ENCODE measurements at places on chromosomes 2 and 18.

DNA sequence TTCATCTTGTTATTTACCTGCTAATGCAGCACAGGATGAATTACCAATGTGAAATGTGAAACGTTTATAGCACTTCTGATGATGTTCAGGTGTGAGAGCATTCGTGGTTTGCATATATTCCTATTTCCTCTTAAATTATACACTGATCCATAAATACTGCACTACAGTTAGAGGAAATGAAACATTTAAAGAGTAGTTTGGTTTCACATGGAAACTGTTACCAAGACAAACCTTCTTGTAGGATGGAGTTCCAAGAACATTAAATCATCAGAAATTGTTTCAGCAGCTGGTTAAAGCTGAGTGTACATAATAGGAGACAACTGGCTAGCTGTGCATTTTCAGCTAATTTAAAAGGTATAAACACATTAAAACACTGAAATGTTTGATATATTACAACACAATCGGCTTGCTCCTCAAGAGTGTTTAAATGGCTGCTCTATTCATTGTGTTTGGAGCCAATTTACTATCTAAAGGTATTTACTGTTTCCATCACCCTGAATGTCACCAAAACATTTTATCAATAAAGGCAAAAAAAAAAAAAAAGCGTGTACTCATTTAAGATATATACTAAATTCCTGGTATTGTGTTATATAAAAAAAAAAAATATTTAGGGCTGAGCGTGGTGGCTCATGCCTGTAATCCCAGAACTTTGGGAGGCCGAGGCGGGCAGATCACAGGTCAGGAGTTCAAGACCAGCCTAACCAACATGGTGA, 100.6 kb downstream of the DYM start:
- DNase-seq, result peak; percentile 66

GRCh38 chr18:32714571-32715148, 58.2 kb downstream of the KLHL14 start:
- DNase-seq, result peak; percentile 76

DNA sequence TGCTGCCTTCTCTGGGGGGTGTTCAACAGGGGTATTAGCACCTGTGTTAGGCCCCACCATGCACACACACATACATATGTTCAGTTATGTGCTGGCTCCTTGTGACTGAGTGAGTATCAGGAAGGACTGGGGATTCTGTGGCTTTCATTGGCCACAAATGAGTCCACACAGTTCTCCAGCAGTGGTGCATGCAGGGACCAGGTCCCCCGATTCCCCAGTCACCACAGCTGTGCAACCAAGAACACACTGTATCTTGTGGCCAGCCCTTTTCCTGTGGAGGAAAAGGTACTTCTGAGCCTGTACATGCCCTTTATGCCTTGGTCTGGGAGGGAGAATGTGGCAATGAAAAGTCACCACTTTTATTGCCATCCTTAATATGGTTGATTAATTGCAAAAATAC, 74.9 kb upstream of the KLF7 start:
- no peak for DNase-seq

DNA sequence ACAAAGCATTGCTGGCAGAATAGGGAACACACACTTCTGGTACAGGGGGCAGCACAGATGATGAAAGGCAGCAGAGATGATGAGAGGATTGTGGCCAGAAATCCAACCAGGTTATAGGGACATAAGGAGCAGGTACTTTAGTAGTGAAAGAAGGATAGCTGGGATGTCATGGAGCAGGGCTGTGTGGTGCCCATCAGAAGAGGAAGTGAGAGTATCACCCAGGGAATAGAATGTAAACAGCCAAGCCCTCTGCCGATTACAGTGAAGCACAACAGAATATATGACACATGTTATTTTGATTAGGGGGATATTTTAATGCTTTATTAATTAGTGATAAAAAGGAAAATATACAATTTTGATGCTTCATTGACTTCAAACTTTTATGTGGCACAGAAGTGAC, 883.4 kb upstream of the CDH2 start:
- DNase-seq, result no peak

DNA sequence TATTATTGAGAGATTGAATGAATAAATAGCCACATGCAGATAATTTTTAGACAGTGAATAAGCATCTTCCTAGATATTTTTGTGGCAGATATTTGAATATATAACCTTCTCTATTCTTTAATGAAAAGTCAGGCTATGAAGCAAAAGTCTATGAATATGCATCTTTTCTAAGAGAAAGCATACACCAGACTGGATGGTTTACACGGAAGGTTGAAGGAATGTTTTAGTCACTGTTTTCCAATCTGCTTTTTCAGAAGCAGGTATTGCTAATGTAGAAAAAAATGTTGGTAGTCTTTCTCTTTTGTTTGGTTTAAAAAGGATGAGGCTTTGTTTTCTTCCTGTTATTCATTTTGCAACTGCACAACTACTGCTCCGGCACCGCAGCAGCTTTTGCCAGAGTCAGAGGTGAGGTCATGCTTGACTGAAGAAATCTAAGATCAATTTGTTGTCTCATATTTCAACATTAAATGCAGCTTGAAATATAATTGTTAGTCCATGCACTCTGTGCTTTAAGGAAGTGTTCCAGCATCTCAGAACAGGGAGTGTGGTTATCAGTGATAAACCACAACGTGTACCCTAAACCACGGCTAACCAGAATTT, 1540.8 kb upstream of the PIK3C3 start:
- peak; percentile 41 for DNase-seq

DNA sequence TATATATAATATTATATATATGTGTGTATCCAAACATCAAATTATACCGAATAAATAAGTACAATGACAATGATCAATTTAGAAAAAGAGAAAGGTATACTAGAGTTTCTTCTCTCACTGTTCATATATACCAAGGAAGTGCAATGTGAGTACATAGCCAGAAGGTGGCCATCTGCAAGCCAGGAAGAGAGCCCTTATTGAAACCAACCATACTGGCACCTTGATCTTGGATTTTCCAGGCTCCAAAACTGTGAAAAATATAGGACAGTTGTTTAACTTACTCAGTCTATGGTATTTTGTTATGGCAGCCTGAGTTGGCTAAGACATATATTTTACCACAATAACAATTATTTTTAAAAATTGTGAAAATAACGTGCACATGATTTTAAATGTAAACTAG, 1490.2 kb upstream of the SLC39A10 start:
- DNase-seq, result peak; percentile 49

DNA sequence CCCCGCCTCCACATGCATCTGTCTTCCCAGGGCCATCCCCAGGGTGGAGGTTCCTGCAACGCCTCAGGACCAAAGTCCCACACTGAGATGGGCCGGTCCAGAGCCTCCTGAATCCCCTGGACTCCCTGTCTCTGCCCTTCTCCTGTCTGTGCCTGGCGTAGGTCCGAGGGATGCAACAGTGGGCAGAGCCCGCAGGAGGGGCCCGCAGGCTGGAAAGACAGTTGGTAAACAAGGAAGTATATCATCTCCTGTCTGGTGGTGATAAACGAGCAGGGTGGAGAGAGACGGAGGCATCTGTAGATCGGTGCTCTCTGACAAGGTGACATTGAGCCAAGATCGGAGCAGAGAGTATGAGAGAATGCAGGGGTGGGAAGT, 72.6 kb upstream of the RAB6C start:
- no peak for DNase-seq

- DNase-seq, result no peak
Observed at GRCh38 chr2:20423847-20424246, 23.0 kb upstream of the RHOB start.

DNA sequence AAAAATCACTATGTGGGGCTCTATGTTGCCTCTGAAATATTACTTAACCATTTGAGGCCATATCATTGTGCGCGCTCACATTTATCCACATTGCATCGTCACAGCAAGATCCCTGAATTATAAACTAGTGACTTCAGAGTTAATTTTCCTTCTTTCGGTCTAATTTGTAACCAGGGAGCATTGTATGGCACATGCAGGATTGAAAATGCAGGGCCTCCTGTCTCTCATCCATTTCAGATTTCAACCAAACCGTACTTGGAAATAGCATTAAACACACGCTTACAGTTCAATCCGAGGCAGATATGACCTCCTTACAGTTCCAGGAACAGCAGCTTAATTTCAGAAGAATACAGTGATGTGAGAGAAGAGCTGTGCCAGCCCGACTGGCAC, 532 bp downstream of the MYOM1 start:
- DNase-seq, result no peak

GRCh38 chr2:152718909-152719645, 657 bp downstream of the ARL6IP6 start:
- peak; percentile 17 for DNase-seq

DNA sequence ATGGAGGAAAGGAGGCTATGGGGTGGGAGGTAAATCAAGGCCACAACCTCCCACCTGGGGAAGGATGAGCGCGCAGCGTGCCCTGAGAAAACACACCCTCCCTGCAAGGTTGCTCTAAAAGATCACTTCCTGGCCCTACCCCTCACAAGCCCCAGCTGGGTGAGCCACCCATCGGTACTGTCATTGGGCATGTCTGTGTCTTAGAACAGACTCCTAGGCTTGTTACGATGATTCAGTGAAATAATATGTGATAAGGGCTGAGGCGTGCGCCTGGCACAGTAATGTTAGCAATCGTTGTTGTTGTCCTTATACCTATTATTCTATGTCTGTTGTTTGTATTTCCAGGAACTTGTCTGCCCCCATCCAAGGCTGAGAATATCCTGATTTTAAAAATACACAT, 175.1 kb downstream of the ZFP36L2 start:
- peak; percentile 78 for DNase-seq

DNA sequence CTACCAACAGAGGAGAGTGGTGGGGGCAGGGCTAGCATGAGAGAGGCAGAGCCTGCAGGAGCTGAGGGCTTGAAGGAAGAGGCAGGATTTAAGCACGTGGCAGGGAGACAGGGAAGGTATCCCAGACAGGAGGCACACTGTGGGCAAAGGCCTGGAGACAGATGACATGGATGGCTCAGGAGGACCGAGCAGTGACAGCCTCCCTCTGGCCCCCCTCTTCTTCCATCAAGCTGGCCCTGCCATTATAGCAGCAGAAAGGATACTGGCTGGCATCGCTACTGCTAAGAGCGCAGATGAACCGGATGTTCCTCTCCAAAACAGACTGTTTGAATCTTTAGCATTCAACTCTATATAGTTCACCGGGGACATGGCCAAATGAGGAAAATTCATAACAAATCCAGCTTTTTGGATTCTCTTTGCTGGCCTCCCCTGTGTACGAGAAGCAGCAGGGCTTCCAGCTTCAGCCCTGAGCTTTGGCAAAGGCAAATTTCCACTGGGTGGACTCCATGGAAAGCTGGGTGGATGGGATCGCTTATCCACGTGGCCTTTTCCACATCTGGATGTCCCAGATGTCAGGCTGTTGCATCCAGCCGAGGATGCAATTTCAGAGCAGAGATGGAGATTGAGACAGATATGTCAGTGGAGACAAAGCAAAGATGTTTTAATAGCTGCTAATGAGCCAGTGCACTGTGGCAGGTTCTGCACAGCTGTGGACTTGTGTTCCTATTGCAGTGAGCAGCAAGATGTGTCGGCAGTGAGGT, 36.2 kb downstream of the CAPN13 start:
- DNase-seq, result no peak

- no peak for DNase-seq
Observed at GRCh38 chr2:50026236-50026635, 871.9 kb upstream of the FSHR start.

DNA sequence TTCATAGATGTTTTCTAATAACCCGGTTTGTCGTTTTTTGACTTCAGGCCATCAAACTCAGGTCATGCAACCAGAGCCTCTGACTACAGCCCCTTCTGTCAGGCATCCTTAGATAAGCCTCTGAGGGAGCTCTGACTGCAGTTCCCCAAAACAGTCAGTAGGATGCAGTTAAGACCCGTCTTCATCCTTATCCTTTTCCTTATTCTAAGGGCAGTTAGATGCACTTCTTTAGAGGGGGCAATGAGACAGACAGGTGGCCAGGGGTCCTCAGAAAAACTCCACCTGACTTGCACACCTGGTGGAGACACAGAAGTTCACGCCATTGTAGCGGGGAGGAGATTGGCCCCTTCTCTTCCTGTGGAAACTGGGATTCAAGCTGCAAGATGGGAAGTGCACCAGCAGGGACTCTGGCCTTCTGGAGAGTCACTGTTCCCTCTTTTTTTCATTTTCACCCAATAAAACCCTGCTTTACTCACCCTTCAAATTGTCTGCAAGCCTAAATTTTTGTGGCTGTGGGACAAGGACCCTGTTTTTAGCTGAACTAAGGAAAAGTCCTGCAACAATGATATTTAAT, 104.8 kb upstream of the TFPI start:
- peak; percentile 51 for DNase-seq

GRCh38 chr2:27728081-27728858, 43.2 kb upstream of the MRPL33 start:
- no peak for DNase-seq

GRCh38 chr2:10136101-10136934, 13.8 kb downstream of the RRM2 start:
- no peak for DNase-seq

DNA sequence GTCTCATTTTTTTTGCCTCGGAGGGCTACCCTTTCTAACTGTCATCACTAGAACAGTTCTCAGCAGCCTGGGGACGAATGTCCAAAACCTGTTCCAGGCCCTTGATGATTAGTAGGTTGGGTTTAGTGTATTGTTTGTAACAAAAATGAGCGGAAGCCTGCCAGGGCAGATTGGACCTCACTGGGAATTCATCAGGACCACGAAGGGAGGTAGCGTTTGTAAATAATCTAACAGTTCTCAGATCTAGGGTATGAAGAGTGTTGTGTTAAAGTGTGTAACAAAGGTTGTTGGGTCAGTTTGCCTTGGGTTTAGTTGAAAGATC, 799 bp downstream of the CEP68 start:
- no peak for DNase-seq

DNA sequence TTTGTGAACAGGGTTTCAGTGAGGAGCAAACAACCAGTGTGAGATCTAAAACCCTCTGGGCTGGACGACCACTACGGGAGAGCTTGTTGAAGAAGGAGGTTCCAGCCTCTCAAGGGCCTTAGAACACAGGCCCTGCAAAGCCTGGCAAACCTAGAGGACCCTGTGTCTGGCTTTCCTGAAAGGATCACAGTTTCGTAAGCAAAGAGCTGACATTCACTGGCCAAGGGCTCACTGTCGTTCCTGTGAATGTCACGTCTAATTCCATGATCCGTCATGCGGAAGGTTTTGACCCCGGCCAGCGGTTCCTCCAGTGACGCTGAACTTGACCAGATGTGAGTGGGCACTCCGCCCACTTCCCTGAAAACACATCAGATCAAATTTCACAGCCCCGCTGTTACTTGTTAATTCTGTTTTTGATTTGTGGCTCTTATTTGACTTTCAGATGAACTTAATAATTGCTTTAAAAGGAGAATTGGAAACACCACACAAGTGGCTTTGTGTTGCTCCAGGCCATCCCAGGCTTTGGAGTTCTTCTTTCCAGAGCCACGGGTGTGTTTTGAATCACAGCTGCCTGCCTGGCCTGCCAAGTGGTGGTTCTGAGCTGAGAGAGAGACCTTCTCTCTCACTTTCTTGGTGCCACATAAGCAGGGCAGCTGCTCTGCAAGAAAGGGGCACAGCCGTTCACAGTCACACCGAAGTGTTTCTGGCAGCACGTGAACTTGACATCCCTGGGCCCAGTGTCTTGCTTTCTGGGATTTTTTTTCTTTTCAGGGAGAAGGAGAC, 308.4 kb downstream of the NDUFA10 start:
- DNase-seq, result no peak

Data from fibroblast of pulmonary artery (primary cell).